ENCODE measurements at places on chromosomes 2 and 18. TPM values are rescaled to one million over a fixed set of nuclear protein-coding genes. Genes with fewer than 3 reads are reported as not detected.

The DSEL gene
- 105 TPM for total RNA-seq

The PDE1A gene
- 1.5 TPM for total RNA-seq

- H3K36me3 ChIP-seq, result no peaks in the 10 kb centered on the region
- no peak overlapping the region for H3K4me3 ChIP-seq
- no peaks in the 10 kb centered on the region for H3K4me1 ChIP-seq
- H3K27me3 ChIP-seq, result peaks cover 2% of the 10 kb centered on the region
- no peak for DNase-seq
Measured at GRCh38 chr2:121898483-121898882, 143.0 kb downstream of the TSN start.

DNA sequence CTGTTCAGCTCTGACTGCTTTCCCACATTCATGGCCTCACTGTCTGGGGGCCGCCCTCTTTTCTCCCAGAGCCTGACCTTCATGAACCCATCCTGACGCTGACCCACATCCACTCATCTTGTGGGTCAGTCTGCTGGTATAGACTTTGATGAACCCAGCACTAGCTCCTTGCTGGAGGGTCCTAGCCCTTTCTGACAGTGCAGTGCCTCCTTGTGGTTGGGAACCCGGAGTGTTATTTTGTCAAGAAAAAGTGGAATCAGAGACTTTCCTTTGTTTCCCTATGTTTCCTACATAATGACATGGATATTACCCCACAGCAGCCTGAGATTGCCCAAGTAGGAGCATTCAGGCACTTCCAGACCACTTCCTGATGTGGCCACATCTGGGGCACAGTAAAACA is 19.3 kb upstream of the OSR1 start:
- no peaks in the 10 kb centered on the region for H3K4me1 ChIP-seq
- peaks cover 3% of the 10 kb centered on the region for H3K36me3 ChIP-seq
- H3K27ac ChIP-seq, result no peak overlapping the region
- no peak overlapping the region for H3K4me3 ChIP-seq

The BCL2L11 gene
- 40.4 TPM for total RNA-seq

GRCh38 chr2:86617738-86618137 is 5.9 kb downstream of the RNF103 start:
- no peaks in the 10 kb centered on the region for H3K27me3 ChIP-seq
- peaks cover 39% of the 10 kb centered on the region for H3K36me3 ChIP-seq
- no peak for DNase-seq
- H3K4me3 ChIP-seq, result no peak overlapping the region

DNA sequence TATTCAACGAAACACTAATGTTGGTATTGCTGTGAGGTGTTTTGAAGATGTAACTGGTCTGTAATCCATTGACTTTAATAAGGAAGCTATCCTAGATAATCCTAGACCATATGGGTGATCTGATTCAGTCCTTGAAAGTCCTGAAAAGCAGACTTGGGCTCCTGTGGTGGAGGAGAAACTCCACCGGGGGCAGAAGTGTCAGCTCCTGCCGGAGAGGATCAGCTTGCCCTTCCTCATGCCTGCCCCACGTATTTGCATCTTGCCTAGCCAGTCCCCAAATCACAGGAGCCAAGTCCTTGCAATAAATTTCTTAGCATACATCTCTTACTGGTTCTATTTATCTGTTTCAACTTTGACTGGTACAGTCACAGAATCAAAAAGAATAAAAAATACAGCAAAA is 144.2 kb upstream of the DLGAP1 start:
- no peaks in the 10 kb centered on the region for H3K27me3 ChIP-seq
- H3K36me3 ChIP-seq, result no peaks in the 10 kb centered on the region
- H3K4me3 ChIP-seq, result no peak overlapping the region
- H3K4me1 ChIP-seq, result no peaks in the 10 kb centered on the region
- no peak for DNase-seq

- H3K27me3 ChIP-seq, result peaks cover 2% of the 10 kb centered on the region
- H3K36me3 ChIP-seq, result no peaks in the 10 kb centered on the region
- H3K4me3 ChIP-seq, result no peak overlapping the region
- no peak for DNase-seq
- H3K4me1 ChIP-seq, result peaks cover 1% of the 10 kb centered on the region
Measured at GRCh38 chr2:157238296-157238695, 19.2 kb upstream of the GALNT5 start.

DNA sequence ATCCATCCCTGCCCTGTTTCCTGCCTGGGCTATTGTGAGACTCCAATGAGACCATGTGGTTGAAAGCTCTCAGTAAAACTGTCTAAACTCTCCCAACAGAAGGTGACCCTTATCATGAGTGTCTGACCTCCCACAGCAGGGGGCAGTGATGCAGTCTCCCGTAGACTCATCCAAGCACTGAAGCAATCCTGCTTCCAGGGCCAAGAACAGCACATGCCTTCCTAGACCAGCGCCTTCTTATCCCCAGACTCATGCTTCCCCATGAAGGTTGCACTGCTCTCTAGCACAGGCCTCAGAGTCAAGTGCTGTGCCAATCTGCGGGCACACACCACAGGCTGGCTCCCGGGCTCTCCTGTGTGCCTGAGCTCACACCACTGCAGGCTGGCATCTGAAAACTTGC is 112.3 kb downstream of the TNS1 start:
- H3K27me3 ChIP-seq, result no peaks in the 10 kb centered on the region
- peaks cover 16% of the 10 kb centered on the region for H3K4me1 ChIP-seq
- peak overlapping the region; percentile 58 for H3K27ac ChIP-seq
- H3K4me3 ChIP-seq, result no peak overlapping the region
- DNase-seq, result no peak
- peaks cover 45% of the 10 kb centered on the region for H3K36me3 ChIP-seq

- DNase-seq, result no peak
- no peak overlapping the region for H3K27ac ChIP-seq
- peaks cover 46% of the 10 kb centered on the region for H3K27me3 ChIP-seq
- H3K4me1 ChIP-seq, result no peaks in the 10 kb centered on the region
Measured at GRCh38 chr2:98436734-98437133, 7.9 kb upstream of the INPP4A start.

The ANKRD62 gene
- not detected for total RNA-seq

DNA sequence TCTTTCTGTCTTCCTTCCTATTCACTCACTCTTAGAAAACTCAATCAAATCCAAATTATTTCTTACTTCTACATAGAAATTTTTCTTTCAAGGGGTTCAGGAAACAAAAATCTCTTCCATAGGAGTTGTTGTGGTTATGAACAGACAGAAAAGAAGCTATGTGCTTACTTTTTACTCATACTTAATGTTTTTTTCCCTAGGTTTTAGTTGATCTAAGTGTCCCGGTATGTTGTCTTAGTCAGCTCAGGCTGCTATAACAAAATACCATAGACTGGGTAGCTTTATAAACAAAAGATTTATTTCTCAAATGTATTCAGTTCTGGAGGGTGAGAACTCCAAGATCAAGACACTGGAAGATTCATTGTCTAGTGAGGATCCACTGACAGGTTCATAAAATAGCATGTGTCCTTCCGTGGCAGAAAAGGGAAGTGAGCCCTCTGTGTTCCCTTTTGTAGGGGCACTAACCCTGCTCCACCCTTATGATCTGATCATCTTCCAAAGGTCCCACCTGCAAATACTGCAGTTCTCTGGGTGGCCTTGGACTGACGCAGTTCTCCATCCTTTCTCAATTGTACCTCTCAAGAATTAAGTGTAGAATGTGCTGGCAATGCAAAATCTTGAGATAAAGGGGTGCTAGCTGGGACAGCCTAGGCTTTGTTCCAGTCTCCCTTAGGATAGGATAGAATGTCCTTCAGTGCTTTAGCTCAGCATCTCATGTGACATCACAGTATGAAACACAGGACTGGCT is 14.4 kb upstream of the VRK2 start:
- no peaks in the 10 kb centered on the region for H3K36me3 ChIP-seq
- no peak overlapping the region for H3K4me3 ChIP-seq
- no peaks in the 10 kb centered on the region for H3K4me1 ChIP-seq
- no peak for DNase-seq
- no peak overlapping the region for H3K27ac ChIP-seq
- no peaks in the 10 kb centered on the region for H3K27me3 ChIP-seq

GRCh38 chr2:176729706-176730569 is 460.7 kb downstream of the MTX2 start:
- H3K27me3 ChIP-seq, result no peaks in the 10 kb centered on the region
- no peak for DNase-seq
- H3K36me3 ChIP-seq, result no peaks in the 10 kb centered on the region
- no peaks in the 10 kb centered on the region for H3K4me1 ChIP-seq
- no peak overlapping the region for H3K27ac ChIP-seq
- no peak overlapping the region for H3K4me3 ChIP-seq

- H3K4me3 ChIP-seq, result no peak overlapping the region
- H3K36me3 ChIP-seq, result peaks cover 26% of the 10 kb centered on the region
- peaks cover 26% of the 10 kb centered on the region for H3K4me1 ChIP-seq
- DNase-seq, result no peak
- peak overlapping the region; percentile 82 for H3K27ac ChIP-seq
Measured at GRCh38 chr2:29130295-29130694, 15.1 kb downstream of the CLIP4 start.

GRCh38 chr2:36912695-36913094 is 53.6 kb downstream of the STRN start:
- no peak for DNase-seq
- no peaks in the 10 kb centered on the region for H3K27me3 ChIP-seq
- no peak overlapping the region for H3K4me3 ChIP-seq
- H3K27ac ChIP-seq, result no peak overlapping the region

GRCh38 chr18:5318061-5318700 is 22.7 kb upstream of the ZBTB14 start:
- no peak overlapping the region for H3K4me3 ChIP-seq
- H3K27ac ChIP-seq, result no peak overlapping the region
- no peaks in the 10 kb centered on the region for H3K4me1 ChIP-seq
- no peak for DNase-seq

- H3K4me3 ChIP-seq, result no peak overlapping the region
- peaks cover 2% of the 10 kb centered on the region for H3K27me3 ChIP-seq
- no peak overlapping the region for H3K27ac ChIP-seq
Measured at GRCh38 chr2:194815475-194815874, 841.6 kb upstream of the SLC39A10 start.

The PSMA8 gene
- total RNA-seq, result not detected

The TUBB8B gene
- total RNA-seq, result not detected

GRCh38 chr2:57376985-57377384 is 669.6 kb upstream of the VRK2 start:
- DNase-seq, result no peak
- no peaks in the 10 kb centered on the region for H3K36me3 ChIP-seq
- no peak overlapping the region for H3K27ac ChIP-seq
- H3K27me3 ChIP-seq, result no peaks in the 10 kb centered on the region
- peaks cover 15% of the 10 kb centered on the region for H3K4me1 ChIP-seq
- H3K4me3 ChIP-seq, result no peak overlapping the region

Data from osteocyte (in vitro differentiated cells).